Left lobe of liver (tissue), 2 donors: ENCODE measurements at places on chromosomes 5 and 9.

- no peak for DNase-seq
Measured at GRCh38 chr5:11105696-11106095, 344.7 kb upstream of the DAP start.

GRCh38 chr5:166639151-166639550 lies 1652.3 kb upstream of the WWC1 start:
- DNase-seq = no peak

- DNase-seq = no peak
Measured at GRCh38 chr9:112784020-112784785, 33.6 kb downstream of the SNX30 start.

DNA sequence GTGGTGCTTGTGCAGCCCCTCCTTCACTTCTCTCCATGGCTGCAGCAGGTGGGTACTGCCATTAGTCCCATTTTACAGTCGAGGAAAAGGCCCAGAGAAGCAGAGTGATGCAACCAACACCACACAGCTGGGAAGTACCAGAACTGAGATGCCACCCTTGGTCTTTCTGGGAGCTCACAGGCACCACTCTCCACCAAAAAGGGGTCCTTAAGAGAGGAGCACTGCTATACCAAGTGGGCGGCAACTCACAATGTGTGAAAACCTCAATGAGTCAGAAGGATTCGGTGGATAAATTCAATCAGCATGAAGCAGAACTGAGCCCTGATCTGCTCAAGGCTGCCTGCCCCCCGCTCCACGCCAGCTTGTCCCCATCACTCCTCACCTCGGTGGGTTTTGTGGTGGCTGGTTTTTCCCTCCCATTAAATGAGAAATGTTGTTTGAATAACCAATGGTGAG lies 213.7 kb downstream of the FSTL4 start:
- no peak for DNase-seq

GRCh38 chr5:157828105-157828943 lies 30.6 kb downstream of the CLINT1 start:
- no peak for DNase-seq

GRCh38 chr9:135480071-135480939 lies 723 bp downstream of the PPP1R26 start:
- DNase-seq = no peak

DNA sequence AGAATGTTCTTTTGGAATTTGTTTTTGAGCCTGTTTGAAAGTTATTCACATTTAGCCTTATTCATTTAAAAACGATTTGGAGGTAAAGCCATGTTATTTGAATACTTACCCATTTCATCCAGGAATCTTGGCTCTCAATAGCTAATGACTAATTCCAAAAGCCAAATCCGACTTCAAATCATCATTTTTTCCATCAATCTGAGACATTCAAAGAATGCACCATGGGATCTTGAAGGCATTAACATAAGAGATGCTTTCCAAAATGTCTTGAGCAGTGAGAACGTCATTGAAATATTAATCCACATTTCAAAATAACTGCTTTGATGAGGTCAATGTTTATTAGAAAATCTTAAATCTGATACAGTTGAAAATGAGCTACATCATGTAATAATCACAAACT lies 617.0 kb upstream of the RORB start:
- no peak for DNase-seq

- no peak for DNase-seq
Measured at GRCh38 chr5:133041910-133042309, 9.9 kb upstream of the HSPA4 start.

DNA sequence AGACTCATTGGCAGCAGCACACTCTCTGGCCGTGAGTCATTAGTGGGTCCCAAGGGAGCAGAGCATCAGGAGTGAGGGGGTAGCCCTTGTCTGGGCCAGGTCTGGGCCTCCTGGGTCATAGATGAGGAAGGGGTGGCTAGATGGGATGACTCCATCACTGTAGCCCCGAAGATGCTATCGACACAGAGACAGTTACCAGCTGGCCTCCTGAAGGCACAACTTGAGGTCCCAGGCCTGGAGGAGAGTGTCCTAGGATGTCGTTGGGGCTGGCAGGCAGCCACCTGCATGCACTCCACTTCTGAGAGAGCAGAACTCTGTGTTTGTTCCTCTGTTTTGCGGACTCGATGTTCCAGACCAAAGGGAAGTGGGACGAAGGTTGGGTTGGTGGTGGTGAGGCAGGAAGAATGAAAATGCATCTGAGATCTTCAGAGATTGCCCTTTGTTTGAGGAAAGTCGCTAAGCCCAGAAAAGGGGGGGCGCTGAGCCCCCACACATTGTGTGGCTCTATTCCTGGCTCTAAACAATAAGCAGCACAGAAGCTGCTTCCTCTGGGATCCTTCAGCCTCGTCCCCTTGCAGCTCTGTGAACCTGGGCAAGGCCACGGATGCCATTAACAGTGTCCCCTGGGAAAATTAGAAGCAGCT lies 4.7 kb downstream of the BTNL9 start:
- DNase-seq = no peak

- DNase-seq = no peak
Measured at GRCh38 chr9:108149326-108149725, 659.8 kb upstream of the KLF4 start.

DNA sequence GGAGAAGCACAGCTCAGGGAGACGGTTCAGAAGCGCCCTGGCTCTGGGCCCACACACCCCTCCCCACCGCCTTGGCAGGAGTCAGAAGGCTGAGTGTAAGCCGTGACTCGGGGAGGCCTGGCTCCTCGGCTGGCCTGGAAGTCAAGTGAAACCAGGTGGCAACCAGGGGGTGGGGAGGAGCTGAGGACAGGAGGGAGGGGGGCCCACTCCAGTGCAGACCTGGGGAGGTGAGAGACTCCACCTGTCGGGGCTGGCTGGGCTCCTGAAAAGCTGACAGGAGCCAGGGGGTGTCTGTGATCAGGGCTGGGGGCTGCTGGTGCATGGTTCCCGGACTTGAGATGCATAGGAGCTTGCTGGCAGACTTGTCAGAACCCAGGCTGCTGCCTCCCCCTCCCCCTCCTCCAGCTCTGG lies 150.2 kb upstream of the PHYKPL start:
- no peak for DNase-seq

DNA sequence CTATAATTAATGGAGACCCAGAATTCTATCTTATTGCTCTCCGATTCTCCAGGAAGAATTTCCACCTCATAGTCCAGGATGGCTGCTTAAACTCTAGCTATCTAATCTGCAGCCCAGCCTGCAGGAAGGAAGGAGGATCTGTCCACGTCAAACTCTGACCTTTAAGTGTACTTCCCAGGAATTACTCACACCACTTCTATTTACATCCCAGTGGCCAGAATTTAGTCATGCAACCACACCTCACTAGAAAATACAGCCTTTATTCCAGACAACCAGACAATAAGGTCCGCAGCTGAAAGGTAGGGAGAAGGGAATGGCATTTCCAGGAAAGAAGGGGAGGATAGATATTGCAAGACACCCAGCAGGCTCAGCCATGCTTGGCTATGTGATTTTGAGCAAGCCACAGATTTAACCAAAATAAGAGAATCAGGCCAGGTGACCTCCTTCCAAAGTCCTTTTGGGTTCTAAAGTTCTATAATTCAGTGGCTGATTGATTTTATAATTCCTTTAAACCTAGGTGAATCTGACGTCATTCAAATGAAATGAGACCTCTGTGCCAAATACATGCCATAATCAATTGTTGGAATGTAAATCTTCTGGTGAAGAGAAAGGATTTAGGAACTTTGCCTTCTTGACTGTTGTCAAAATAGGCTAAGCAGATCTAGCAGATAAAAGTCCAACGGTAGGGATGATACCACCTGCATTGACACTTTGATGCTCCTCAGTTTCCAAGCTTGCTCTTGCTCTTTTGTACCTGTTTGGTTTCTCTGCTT lies 3.7 kb upstream of the DENND1A start:
- no peak for DNase-seq

GRCh38 chr9:22002038-22002437 lies 7.1 kb downstream of the CDKN2B start:
- no peak for DNase-seq

- no peak for DNase-seq
Measured at GRCh38 chr5:124403281-124403680, 343.2 kb downstream of the ZNF608 start.

DNA sequence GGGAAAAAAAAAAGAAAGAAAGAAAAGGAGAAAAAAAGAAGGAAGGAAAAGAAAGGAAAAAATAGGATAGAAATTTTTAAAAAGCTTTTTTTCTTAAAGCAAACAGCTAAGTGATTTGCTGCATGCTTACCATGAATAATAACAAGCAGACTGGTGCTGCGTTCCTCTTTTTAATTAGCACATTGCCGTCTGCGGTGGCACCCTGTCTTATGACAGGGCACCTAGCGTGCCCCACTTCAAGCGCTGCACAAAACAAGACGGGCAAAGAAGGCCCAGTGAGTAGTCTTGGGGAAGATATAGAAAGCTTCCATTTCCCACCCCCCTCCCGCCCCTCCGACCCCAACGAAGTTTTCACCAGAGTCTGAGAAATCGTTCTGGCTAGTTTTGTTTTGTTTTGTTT lies 513.9 kb downstream of the ZNF608 start:
- no peak for DNase-seq

GRCh38 chr5:120388016-120388781 lies 75.9 kb upstream of the PRR16 start:
- DNase-seq = no peak

DNA sequence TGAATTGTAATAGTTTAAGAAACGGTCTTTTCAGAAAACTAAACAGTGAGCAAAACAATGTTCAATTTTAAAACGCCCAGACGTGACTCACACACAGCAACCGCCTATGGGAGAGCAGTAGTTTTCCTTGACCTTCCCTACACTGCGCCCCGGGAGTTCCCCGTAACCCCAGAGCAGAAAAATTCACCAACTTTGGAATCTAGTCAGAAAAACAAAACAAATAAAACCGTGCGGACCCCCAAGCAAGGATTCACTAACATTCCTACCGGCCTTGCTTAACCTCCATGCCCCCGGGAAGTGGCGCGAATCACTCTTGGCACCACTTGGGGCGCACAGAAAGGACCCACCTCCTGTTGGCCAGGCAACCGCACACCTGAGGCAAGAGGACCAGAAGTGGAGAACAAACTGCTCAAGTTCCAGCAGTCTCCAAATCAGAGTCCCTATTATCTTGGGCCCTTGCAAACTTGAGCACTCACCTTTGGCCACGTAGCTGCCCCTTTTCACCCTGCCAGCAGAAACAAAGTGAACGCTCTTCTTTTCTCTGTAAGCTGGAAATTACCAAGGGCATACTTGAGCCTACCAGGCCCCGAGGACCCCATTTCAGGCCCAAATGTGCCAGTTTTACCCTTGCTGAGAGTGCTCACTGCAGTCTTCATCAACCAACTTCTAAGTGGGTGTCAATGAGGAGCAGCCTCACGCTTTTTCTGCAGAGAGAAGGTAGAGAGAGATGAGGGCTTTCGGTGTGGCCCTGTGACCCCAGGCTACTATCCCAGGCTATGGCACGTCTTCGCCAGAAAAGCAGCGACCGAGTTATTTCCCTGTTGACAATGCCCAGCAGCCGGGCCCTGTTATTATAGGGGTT lies 189.7 kb downstream of the MEF2C start:
- no peak for DNase-seq

GRCh38 chr9:34252670-34253459 lies 74.0 kb downstream of the UBAP1 start:
- DNase-seq = peak; percentile 64

DNA sequence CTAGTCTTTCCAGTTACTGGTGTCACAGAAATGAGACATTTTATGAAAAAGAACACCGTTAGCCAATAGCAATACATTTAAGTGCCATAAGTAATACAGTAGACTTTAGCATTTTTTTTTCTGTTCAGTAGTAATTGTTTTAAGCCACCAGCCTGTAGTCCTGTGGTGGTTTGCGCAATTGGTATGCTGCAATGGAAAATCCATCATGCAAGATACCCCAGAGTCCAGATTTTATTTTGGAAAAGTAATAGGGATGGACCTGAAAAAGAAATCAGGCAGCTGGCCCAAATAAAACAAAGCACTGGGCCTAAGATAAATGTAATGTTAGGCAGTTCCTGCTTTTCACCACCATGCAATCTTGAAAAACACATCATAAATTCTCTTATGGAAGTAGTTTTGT lies 94.6 kb upstream of the RASGRF2 start:
- no peak for DNase-seq

DNA sequence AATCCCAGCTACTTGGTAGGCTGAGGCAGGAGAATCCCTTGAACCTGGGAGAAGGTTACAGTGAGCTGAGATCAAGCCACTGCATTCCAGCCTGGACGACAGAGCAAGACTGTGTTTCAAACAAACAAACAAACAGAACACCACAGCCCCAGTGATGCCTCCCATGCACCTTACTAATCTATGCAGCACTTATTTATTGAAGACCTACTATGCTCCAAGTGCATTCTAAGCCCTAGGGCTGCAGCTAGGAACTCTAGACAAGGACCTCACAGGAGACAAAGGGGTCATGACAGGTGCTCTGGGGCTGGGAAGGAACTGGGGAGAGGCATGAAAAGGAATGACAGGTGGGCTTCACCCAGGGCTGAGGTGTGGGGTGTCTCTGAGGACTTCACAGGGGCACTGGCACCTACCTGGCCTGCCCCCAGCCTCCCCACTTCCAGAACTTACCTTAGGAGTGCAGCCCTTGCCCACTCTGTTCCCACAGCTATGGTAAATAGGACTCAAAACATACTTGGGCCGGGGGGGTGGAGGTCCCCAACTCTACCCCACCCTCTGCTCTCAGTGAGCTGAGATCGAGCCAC lies 69.4 kb downstream of the C9orf50 start:
- DNase-seq = no peak

DNA sequence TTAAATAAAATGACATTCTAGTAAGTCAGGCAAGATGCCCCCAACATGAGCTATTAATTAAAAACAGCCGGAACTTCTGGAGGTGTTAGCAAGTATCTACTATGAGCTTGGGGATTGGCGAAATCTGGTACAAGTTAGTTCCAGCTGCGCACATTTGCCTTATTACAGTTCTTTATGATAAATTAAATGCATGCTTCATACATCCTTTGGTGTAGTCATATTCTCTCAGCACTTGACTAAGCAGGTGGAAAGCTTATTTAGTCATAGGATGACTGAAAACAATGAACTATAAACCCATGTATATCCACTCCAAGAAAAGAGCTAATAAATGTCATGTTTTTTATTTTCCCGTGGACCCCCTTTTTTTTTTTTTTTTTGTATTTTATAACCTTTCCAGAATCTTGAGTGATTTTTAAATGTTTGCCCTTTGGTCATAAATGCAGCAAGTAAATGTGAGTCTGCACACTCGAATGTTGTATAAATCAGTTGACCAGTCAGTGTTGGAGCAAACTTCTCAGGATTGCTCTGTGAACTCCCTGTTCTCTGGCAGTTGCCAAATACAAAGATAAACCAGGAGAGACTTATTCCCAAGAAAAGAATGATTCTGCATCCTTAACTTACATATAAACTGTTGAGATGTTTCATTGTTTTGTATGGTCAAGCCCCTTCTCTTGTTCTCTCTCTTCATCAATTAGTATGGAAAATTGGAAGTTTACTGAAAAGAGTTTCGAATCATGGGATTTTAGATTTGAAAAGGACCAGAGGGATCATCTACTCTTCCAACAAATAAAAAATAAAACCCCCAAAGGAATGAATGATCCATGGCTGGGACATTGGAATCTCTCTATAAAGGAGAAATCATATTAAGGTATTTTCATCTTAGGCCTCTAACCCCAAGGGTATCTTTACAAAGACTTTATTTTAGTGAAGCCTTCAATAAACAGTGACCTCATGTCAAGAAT lies 38.3 kb downstream of the PIK3R1 start:
- DNase-seq = no peak

GRCh38 chr9:69519470-69520240 lies 152.5 kb downstream of the APBA1 start:
- no peak for DNase-seq
